ENCODE measurements at places on chromosomes 2 and 18.

DNA sequence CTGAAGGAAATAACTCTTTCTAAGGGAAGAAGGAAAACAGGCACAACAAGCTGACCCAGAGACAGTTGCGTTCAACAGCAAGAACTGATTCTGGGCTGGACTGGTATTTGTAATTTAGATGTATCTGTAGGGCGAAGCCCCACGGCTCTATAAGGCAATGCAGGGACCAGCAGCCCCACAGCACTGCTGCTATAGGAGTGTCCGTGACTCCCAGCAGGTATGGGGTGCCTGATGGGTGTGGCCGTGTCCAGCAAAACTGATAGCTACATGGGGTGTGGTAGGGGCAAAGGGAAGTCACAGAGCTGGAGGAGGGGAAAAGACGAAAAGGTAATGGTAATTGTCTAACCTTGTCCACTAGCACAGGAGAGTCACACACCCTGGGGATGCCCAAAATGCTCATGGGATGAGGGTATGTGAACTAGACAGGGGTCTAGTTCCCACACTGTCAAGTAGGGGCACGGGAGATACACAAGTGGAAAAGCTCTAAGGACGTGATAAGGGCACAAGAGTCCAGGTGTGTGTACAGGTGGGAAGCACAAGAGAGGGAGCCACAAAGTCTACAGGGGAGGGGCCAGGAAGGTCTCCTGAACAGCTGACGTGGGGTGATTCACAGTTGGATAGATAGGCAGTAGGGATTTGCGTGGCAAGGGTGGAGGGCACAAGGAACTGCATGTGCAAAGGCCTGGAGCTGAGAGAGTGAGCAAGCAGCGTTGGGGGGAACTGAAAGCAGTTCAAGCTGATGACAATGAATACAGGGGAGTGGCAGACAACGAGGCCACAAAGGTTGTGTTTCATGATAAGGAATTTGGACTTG, 48.5 kb upstream of the ASPRV1 start:
- no peak for DNase-seq

GRCh38 chr2:164754157-164755093, 87.2 kb downstream of the COBLL1 start:
- DNase-seq, result no peak

DNA sequence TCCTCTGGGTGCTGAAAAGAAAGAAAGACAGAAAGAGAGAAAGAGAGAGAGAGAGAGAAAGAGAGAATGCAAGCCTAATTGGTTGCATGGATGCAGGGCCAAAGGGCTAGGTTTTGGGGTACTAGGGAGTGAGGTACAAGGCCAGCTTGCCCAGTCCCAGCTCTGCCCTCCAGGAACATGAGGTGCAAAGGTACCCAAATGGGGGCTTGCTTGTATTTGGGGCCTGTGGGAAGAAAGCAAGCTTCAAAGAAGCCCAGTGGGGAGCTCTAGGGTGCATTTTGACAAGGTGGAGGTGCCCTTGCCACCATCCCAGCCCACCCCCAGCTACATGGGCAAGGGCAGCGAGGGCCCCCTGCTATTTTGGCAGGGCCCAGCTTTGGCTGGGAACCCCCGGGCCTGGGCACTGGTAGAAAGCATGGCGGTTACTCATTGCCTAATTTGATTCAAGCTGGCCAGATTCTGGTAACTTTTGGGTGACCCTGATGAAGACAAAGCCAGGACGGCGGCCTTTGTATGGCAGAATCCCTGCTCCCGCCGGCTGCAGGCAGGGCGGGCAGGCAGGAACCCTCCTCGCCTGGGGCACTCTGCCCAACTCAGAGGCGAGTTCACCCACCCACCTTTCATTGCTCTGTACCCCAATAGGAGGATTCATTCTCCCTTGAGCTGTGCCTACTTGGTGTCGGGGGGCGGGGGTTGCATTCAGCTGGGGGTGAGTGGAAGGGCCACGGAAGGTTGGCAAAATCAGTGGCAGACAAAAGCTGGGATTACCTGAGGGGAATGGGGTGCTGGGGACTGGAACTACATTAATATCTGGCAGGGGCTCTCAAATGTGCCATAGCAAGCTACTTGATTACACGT, 537 bp upstream of the HOXD4 start:
- DNase-seq, result no peak

GRCh38 chr2:96608469-96609455, 29.4 kb downstream of the KANSL3 start:
- DNase-seq, result peak; percentile 22

- DNase-seq, result no peak
These were observed 77.2 kb downstream of the LIPG start for GRCh38 chr18:49638891-49639557.

DNA sequence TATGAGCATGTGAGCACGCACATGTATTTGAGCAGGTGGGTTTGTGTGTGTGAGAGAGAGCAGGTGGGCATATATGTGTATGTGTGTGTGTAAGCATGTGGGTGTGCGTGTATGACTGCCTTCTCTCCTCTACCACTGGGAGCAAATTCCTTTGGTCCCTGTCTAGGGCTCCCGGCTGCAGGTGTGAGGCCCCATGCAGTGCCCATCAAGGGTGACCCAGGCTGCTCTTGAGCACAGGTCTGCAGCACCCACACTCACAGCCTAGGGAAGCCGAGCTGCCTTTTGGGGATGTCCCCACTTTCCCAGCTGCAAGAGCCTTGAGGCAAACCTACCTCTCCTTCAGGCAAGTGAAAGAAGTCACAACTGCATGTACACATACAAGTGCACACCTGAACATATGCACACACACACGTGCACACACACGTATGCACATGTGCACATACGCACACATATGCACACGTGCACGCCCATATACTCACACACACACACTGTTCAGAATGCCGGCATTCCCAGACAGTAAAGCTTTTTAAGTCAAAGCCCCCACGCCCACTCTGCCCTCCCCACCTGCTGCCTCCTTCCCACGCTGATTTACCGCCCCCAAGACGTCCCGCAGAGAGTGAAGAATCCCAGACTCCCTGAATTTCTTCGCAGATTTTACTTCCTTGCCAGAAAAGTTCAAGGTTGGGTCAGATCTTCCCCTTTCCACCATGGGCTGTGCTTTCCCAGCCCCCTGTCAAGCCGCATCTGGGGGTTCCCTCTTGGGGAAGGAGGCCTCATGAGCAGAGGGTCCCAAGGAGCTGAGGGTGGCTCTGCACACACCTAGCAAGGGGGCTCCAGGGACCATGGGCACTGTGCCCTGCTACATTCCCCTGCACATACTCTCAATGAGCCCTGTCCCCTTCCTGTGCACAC, 170.6 kb downstream of the TWIST2 start:
- DNase-seq, result no peak

DNA sequence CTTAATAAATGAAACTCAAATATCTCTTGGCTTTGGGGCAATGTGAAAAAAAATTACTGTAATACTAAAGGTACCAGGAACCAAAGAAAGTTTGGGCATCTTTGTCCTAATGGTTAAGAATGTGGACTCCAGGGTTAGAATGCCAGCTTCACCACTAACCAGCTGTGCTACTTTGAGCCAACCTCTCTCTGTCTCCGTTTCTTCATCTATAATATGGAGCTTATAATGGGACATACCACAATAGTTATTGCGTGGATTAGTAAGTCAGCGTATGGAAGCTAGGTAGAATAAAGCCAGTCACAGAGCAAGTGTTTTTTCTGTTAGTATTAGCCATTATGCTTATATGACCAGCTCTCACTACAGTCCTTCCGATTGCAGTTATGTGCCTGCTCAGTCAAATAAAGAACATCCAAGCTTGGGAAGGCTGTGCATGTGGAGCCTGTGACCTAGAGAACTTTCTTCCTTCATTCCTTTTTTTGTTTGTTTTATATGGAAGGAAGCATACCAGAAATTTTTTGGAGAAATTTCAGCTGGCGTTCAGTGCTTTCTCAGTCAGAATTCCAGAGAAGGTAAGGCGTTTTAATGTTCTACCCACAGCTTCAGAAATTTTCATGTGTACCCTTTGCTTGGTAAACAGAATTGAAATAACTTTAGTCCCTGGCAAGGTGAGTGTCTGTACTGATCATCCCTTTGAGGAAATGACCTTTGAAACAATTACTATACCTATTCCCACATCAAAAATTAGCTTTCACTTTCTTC, 114.0 kb upstream of the RND3 start:
- no peak for DNase-seq

- no peak for DNase-seq
These were observed 1014.3 kb downstream of the CBLN2 start for GRCh38 chr18:71529703-71530303.

DNA sequence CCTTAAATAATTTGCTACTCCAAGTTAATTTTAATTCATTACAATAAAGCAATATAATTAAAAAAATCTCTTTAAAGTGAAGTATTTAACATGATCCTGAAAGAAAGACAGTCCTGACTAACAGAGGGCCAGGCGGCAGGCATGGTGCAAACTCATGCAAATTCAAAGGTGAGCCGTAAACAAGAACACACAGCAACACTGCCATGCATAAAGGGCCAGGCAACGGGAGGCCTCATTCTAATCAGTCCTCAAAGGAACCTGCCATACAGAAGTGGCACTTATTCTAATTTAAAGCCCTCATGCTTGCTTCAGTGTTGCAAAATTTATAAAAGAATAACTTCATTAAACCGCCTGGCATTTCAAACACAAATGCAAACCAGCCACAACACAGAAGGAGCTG, 277.0 kb downstream of the ZNF521 start:
- no peak for DNase-seq

GRCh38 chr2:150479075-150479915, 8.2 kb downstream of the RND3 start:
- DNase-seq, result no peak

GRCh38 chr2:236045251-236046235, 122.6 kb downstream of the GBX2 start:
- DNase-seq, result no peak

DNA sequence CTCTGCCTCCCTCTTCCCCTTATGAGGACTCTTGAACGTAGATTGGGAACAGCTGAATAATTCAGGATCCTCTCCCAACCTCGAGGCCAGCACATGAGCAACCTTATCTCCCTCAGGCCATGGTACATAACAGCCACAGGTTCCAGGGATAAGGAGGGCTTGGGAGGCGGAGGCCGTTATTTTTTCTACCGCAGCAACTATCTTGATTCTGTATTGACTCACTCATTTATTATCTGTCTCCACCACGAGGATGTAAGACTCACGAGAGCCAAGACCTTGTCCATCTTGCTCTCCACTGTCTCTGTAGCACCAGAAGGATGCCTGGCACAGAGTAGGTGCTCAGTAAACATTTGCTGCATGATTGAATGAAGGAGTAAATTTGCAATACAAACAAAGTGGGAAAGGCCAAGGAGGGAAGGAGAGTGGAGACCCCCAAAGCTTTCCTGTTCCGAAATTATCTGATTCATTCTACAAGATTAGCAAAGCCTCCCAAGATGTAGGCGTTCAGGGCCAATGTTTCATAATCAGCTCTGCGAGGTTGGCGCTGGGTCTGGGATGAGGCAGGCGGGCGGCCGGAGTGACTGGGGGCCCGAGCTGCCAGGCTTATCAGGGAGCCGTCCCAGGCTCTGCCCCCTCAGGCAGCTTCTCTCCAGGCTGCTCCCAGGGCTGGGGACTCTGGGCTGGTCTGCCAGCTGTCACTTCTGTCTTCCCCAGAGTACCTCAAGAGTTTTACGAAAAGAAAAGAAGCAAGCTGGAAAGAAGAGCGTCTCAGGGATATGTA, 31.6 kb downstream of the INPP5D start:
- no peak for DNase-seq

DNA sequence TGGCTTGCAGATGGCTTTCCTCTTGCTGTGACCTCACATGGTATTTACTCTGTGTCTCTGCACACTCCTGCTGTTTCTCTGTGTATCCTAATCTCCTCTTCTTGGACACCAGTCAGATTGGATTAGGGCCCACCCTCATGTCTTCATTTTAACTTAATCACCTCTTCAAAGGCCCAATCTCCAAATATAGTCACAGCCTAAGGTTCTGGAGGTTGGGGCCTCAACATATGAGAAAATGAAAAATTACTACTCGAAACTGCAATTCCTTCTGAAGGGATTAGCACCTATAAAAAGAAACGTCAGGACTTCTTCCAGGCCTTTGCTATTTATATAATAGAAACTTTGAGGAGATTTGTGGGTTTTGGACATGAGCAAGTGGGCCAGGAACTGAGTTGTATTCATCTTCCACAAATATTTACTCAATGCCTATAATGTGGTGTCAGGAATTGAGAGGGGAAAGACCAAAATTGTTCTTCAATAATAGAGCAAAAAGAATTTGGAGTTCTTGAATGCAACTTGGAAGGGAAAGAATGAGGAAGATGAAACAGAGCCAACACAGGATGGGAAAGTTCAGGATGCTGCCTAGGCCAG, 270.0 kb upstream of the FN1 start:
- DNase-seq, result no peak

- DNase-seq, result no peak
These were observed 9.4 kb downstream of the NEU2 start for GRCh38 chr2:233041722-233042323.

DNA sequence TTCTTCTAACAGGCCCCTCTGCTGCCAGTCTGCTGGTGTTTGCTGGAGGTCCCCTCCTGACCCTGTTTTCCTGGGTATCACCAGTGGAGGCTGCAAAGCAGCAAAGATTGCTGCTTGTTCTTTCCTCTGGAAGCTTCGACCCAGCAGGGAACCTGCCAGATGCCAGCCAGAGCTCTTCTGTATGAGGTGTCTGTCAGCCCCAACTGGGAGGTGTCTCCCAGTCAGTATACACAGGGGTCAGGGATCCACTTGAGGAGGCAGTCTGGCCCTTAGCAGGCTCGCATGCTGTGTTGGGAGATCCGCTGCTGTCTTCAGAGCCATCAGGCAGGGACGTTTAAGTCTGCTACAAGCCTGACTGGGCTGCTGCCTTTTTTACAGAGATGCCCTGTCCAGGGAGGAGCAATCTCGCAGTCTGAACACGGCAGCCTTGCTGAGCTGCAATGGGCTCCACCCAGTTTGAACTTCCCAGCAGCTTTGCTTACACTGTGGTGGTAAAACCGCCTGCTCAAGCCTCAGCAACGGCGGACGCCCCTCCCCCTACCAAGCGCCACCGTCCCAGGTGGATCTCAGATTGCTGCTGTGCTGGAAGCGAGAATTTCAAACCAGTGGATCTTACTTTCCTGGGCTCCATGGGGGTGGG, 29.9 kb downstream of the CHCHD5 start:
- no peak for DNase-seq

DNA sequence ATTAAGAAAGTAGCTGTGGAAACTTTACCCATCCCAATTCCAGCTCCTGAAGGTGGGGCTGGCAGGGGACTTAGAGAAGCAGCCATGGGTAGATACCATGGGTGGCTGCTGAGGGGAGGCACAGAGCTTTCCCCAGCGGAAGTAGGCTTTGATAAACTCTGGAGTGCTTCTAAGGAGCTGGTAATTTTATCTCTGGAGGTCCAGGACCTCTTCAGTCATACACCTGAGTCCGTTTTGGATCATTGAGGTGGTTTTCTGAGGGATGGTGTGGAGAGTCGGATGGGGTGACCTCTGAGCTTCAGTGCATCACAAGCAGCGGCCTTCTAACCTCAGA, 36.7 kb upstream of the BMP10 start:
- no peak for DNase-seq

DNA sequence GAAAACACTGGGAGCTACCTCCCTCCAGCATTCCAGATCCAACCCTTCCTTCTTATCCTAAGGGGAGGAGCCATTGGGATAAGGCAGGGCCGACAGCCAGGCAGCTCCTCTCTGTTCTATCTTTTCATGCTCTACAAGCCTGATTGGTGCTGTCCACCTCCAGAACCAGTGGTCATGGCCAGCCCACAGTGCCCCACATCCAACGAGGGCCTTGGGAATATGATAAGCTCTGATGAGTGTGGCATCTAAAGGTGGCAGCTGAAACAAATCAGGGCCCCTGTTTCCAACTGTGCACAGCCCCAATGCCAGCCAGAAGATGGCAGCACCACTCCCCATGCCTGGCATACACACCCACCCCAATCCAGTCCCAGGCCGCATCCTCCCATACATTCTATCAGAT, 329.3 kb downstream of the C1D start:
- DNase-seq, result peak; percentile 28
